PC-9 (cell line): ENCODE measurements at places on chromosomes 3 and 15. TPM values are rescaled to one million over a fixed set of nuclear protein-coding genes. Genes with fewer than 3 reads are reported as not detected.

- H3K36me3 ChIP-seq: no peaks in the 10 kb centered on the region
- H3K4me1 ChIP-seq: no peaks in the 10 kb centered on the region
- DNase-seq: no peak
- no peak overlapping the region for H3K27ac ChIP-seq
These were observed 260.1 kb upstream of the ARL6 start for GRCh38 chr3:97504463-97504862.

DNA sequence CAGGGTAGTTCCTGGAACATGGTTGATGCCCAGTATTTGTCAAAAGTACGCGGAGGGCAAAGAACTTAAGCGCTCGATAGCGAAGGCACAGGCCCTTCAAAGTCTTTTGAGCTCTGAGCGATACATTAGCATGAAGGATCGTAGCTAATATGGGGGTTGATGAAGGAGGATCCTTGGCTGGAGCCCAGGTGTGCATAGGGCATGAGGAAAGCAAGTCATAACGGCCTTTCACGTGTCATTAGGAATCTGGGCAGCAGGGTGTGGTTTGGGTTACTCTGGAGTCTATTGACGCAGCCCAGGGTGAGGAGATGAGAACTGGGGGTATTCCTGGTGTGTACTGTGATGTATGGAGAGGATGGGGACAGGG, 31.7 kb downstream of the SPINK8 start:
- H3K36me3 ChIP-seq: 0 out of 2 replicates have a peak, but pooled peaks cover under 1% of the 10 kb centered on the region
- peak; percentile 57 for DNase-seq
- H3K4me1 ChIP-seq: peaks cover 12% of the 10 kb centered on the region

DNA sequence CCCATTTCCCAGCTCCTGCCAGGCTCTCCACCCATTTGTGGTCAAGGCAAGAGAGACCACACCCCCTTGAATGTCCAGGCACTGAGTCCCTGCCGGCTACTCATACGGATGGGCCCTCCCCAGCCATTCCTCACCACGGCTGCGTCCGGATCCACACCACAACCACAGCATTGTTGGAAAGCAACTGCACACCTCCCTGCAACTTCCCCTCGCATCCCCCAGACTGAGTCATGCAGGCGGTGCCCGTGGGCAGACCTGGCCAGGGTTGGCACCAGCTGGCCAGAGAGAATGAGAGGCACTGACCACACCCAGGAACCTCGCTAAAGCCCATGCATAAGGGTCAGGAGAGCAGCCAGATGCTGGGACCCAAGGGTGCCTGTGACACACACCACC, 30.5 kb downstream of the LOXL1 start:
- DNase-seq: peak; percentile 96
- peaks cover 49% of the 10 kb centered on the region for H3K4me1 ChIP-seq
- H3K4me3 ChIP-seq: peak overlapping the region; percentile 29; the same call in 1 of the 2 replicates
- H3K27ac ChIP-seq: peak overlapping the region; percentile 83

HYPK gene
- 10.1 and 14.4 TPM in 2 replicates for total RNA-seq

DNA sequence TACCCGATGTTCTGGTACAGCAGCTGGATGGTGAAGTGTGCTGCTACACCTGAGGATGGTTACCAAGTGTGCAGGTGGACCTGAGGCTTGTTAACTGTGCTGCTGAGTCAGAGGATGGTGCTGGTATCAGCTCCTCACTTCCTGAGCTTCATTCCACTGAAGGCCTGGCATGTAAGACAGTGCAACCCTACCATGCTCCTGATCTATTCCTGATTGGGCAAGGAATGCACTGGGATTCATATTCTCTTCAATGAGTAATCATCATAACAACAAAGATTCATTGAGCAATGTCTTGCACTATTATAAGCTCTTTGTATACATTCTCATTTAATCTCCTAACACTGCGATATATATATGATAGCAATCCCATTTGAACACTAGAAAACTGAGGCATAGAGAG, 62.9 kb upstream of the THSD4 start:
- H3K36me3 ChIP-seq: no peaks in the 10 kb centered on the region
- H3K4me3 ChIP-seq: no peak overlapping the region
- DNase-seq: no peak
- H3K27ac ChIP-seq: no peak overlapping the region

DNA sequence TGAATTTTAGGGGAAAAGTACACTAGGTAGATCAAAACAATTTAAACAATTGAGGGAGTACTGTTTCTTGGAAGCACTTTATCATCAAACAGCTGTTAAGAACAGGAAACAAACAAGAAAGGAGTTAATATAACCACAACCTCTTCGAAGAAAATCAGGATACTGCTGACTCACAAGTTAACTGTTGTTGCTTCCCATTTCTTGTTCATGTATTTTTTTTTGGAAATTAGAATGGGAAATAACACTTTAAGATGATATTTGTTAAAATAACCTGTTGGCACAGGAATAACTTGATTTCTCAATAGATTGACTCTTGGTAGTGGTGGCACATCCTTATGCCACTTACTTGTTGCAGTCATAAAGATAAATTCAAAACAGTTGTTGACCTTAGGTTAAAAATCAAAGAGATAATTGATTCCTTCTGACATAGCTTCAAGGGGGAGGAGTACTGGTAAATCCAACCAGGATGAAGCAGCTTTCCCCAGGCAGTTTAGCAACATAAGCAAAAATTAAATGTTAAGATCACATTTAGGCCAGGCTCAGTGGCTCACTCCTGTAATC, 3.3 kb downstream of the BNIP2 start:
- DNase-seq: no peak
- no peak overlapping the region for H3K4me3 ChIP-seq
- no peaks in the 10 kb centered on the region for H3K36me3 ChIP-seq
- no peak overlapping the region for H3K27ac ChIP-seq

DNA sequence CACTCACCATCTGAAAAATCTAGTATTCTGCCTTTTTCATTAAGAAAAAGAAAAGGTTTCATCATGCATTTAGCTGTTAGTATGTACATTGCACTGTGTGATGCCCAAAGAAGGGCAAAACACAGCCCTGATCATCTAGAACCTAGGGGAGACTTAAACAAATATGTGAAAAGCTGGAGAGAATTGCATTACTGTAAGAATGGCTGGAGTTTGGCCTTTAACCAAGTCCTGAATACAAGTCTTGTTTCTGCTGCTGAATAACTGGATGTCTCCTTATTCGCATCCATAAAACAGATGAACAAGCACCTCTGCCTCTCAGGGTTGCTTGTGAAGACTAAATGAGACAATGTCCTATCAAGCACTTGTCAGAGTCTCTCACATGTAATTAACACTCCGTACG, 233.4 kb upstream of the LRTM1 start:
- no peak overlapping the region for H3K4me3 ChIP-seq
- DNase-seq: no peak
- peaks cover 15% of the 10 kb centered on the region for H3K4me1 ChIP-seq

TICRR gene
- total RNA-seq: 17.8 and 23.6 TPM in 2 replicates

CORO2B gene
- total RNA-seq: 0.53 and 0.59 TPM in 2 replicates

DNA sequence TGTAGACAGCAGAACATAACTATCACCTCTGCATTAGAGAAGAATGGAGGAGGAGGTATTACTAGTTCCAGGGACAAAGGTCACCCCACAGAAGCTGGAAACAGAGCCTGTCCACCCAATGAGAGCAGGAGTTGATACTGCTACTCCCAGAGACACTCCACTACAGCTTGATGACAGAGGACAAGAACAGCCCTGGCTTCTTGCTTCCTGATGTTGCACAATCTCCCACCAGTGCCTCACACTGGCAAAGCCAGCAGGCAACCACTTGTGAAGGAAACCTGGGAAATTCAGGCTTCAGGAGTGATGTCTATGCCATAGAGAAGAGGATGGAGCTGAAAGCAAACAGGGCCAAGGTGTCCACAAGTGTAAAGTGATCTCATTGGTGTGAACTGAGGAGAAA, 78.0 kb upstream of the POU1F1 start:
- no peaks in the 10 kb centered on the region for H3K27me3 ChIP-seq
- H3K4me3 ChIP-seq: no peak overlapping the region
- DNase-seq: no peak
- no peak overlapping the region for H3K27ac ChIP-seq
- no peaks in the 10 kb centered on the region for H3K36me3 ChIP-seq

- no peak for DNase-seq
- no peaks in the 10 kb centered on the region for H3K4me1 ChIP-seq
- no peaks in the 10 kb centered on the region for H3K27me3 ChIP-seq
- no peak overlapping the region for H3K27ac ChIP-seq
These were observed 485.4 kb downstream of the CNTN6 start for GRCh38 chr3:1578124-1578806.

ARHGEF26 gene
- 7.9 and 10.0 TPM in 2 replicates for total RNA-seq

- DNase-seq: no peak
- no peaks in the 10 kb centered on the region for H3K4me1 ChIP-seq
- no peaks in the 10 kb centered on the region for H3K36me3 ChIP-seq
- no peak overlapping the region for H3K27ac ChIP-seq
- H3K4me3 ChIP-seq: no peak overlapping the region
These were observed 20.9 kb downstream of the AVEN start for GRCh38 chr15:34018021-34018645.

DNA sequence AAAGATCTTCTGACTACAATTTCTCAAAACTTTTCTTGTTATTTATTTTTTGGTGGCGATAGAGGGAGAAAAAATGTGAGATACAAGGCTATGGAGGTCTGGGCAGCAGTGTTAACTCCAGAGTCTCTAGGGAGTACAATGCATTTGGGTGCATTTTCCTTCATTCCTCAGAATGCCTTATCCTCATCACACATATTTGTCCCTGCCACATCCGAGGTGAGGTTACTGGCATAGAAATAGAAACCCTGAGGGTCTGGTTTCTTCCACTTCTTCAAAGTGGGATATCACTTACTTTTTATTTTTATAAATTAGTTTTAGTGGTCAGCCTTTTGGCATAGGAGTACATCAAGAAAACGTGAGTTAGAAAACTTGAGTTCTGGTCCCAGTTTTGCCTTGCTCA, 150.4 kb downstream of the TIGIT start:
- 0 out of 2 replicates have a peak, but pooled peaks cover 6% of the 10 kb centered on the region for H3K4me1 ChIP-seq
- no peak overlapping the region for H3K27ac ChIP-seq
- H3K27me3 ChIP-seq: no peaks in the 10 kb centered on the region
- DNase-seq: no peak

IQCB1 gene
- total RNA-seq: 14.6 and 14.8 TPM in 2 replicates

- H3K36me3 ChIP-seq: peaks cover 7% of the 10 kb centered on the region; the same call in 1 of the 2 replicates
- no peak for DNase-seq
- H3K27me3 ChIP-seq: no peaks in the 10 kb centered on the region
- no peak overlapping the region for H3K27ac ChIP-seq
- peaks cover 15% of the 10 kb centered on the region; the same call in 1 of the 2 replicates for H3K4me1 ChIP-seq
These were observed 23.1 kb downstream of the XRN1 start for GRCh38 chr3:142424754-142425153.

GPR160 gene
- total RNA-seq: 11.1 and 12.6 TPM in 2 replicates

CCR9 gene
- total RNA-seq: not detected in 2 replicates

PPCDC gene
- 23.7 and 24.4 TPM in 2 replicates for total RNA-seq

TFDP2 gene
- total RNA-seq: 48.2 and 57.6 TPM in 2 replicates

DNA sequence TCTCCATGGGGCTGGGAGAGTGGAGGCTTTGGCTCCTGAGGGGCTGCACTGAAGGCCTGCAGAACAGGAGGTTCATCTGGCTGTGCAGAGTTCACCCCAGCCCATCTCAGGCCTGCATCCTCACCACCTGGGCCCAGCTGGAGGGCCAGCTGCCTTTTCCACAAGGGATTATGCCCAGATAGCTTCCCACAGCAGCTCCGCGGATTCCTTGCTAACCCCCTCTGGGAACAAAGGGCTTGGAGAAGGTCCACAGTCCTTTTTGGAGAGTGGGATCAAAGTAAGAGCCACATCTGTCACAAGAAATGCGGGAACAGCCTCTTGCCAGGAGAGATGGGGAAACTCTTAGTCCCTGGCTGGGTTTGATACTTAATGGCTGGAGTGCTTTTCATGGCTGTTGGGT, 164.7 kb upstream of the RGMA start:
- H3K27me3 ChIP-seq: peaks cover 91% of the 10 kb centered on the region
- no peak overlapping the region for H3K4me3 ChIP-seq
- no peak for DNase-seq
- H3K27ac ChIP-seq: no peak overlapping the region
- H3K36me3 ChIP-seq: no peaks in the 10 kb centered on the region

GRCh38 chr3:15861163-15861562, 63.4 kb upstream of the ANKRD28 start:
- peaks cover 29% of the 10 kb centered on the region for H3K4me1 ChIP-seq
- DNase-seq: no peak
- H3K27me3 ChIP-seq: no peaks in the 10 kb centered on the region
- peak overlapping the region; percentile 73; the same call in 1 of the 2 replicates for H3K27ac ChIP-seq
- H3K36me3 ChIP-seq: 0 out of 2 replicates have a peak, but pooled peaks cover 16% of the 10 kb centered on the region

DNA sequence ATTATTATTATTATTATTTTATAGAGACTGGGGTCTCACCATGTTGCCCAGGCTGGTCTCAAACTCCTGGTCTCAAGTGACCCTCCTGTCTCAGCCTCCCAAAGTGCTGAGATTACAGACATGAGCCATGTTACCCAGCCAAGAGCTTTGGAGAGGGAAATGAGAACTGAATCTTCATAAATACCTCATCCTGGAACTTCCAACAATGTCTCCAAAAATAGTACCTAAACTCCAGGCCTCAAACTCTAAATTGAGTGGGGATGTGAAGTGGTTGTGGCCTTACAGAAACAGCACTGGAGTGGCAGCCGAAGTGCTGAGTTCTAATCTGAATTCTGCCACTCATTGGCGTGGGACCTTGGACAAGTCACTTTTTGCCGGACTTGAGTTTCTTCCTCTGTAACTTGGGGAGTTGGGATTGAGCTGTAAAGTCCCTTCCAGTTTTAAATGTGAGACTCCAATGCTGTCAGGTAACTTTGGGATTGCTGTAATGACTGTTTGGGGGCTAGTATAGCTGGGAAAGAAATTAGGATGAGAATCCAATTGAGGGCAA, 10.0 kb upstream of the SRP14 start:
- no peak overlapping the region for H3K27ac ChIP-seq
- no peak overlapping the region for H3K4me3 ChIP-seq
- no peaks in the 10 kb centered on the region for H3K36me3 ChIP-seq
- no peaks in the 10 kb centered on the region for H3K27me3 ChIP-seq
- peaks cover 69% of the 10 kb centered on the region for H3K4me1 ChIP-seq

DNA sequence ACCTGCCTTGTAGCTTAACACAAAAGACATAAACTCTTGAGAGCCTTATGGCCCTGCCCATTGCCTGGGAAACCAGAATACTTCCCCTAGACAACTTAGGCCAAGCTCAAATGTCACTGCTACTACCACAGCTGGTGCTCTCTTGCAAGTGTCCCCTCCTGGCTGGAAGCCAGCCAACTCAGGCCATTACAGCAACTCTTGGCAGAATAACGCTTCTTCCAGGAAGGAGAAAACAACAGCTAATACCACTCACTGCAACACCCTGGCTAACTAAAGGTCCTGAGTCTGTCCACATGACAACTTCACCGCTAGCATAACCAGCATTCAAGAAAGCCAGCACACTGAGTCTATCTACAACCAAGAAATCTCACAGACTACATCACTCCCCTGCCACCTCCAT, 5.1 kb upstream of the B4GALT4 start:
- H3K36me3 ChIP-seq: no peaks in the 10 kb centered on the region
- H3K4me1 ChIP-seq: no peaks in the 10 kb centered on the region; the same call in 1 of the 2 replicates
- DNase-seq: no peak
- no peaks in the 10 kb centered on the region for H3K27me3 ChIP-seq
- H3K27ac ChIP-seq: no peak overlapping the region

GRCh38 chr3:121621491-121621890, 28.3 kb downstream of the FBXO40 start:
- no peaks in the 10 kb centered on the region for H3K36me3 ChIP-seq
- no peaks in the 10 kb centered on the region for H3K4me1 ChIP-seq
- no peak overlapping the region for H3K27ac ChIP-seq
- DNase-seq: no peak
